ENCODE measurements at places on chromosomes 11 and 22. TPM values are rescaled to one million over a fixed set of nuclear protein-coding genes. Genes with fewer than 3 reads are reported as not detected.
A peak's percentile ranks its signal among the peaks of the same experiment; 100 is the strongest.

The GVQW3 gene
- 6.1 TPM for total RNA-seq

- H3K4me1 ChIP-seq = peaks cover 5% of the 10 kb centered on the region
- no peaks in the 10 kb centered on the region for H3K27me3 ChIP-seq
- H3K27ac ChIP-seq = no peak overlapping the region
- H3K36me3 ChIP-seq = no peaks in the 10 kb centered on the region
- H3K4me3 ChIP-seq = no peak overlapping the region
- no peak for DNase-seq
Observed at GRCh38 chr11:88377144-88377543, 39.6 kb upstream of the CTSC start.

DNA sequence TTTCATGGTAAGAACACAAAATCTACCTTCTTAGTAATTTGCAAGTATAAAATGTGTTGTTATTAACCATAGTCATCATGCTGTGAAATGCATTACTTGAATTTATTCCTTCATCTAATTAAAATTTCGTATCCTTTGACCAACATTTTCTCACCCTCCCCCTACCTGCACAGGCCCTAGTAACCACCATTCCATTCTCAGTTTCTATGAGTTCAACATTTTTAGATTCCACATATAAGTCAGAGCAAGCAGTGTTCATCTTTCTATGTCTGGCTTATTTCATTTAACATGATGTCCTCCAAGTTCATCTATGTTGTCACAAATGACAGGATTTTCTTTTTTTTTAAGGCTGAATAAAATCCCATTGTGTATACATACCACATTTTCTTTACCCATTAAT is 43.5 kb upstream of the CCDC179 start:
- no peak overlapping the region for H3K27ac ChIP-seq
- H3K36me3 ChIP-seq = no peaks in the 10 kb centered on the region
- no peak for DNase-seq
- peaks cover 2% of the 10 kb centered on the region for H3K4me1 ChIP-seq

- no peak overlapping the region for H3K4me3 ChIP-seq
- H3K27ac ChIP-seq = no peak overlapping the region
- no peaks in the 10 kb centered on the region for H3K36me3 ChIP-seq
- H3K27me3 ChIP-seq = no peaks in the 10 kb centered on the region
- H3K4me1 ChIP-seq = no peaks in the 10 kb centered on the region
Observed at GRCh38 chr11:117127171-117127901, 16.8 kb upstream of the PAFAH1B2 start.

GRCh38 chr11:64358907-64359711 is at the start of gene RPS6KA4:
Gene RPS6KA4, plus strand, starts transcription at chr11:64359162. Its CDS starts 74 bp downstream, at chr11:64359236.
- H3K27ac ChIP-seq = peak within 1 kb of the TSS; percentile 9
- H3K4me1 ChIP-seq = peaks cover 20% of the 10 kb centered on the region
- peaks cover 13% of the 10 kb centered on the region for H3K36me3 ChIP-seq
- peaks cover 10% of the 10 kb centered on the region for H3K27me3 ChIP-seq
- peak; percentile 61 for DNase-seq

DNA sequence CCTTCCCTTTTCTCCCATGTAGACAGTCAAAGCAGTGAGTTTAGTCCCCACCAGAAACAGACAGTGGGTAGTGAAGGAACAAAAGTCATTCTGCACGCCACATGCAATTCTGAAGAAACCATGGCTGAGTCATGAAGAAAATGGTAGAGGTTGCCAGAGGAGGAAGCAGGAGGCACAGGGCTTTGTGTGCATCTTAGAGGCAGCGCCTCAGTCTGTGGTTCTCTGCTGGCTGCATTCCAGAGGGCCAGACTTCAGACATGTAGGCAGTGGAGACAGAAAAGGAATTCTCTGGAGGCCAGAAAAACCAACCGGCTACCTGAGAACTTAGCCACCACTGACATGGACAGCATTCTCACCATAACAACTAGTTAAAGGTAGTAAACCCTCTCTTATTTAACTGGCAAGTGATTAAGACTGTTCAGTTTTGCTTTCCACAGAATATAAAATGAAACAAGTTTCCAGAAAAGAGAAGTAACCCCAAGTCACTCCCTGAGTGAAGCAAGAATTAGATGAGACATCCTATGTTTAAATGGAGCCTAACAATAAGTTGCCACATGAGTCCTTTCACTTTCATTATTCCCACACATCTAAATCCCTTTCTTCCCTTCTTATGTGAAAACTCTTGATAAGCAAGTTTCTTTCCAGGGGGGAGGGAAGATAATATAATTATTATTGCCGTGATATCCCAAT is 556.1 kb downstream of the SOX6 start:
- peaks cover 6% of the 10 kb centered on the region for H3K27me3 ChIP-seq
- peaks cover 2% of the 10 kb centered on the region for H3K4me1 ChIP-seq
- no peak overlapping the region for H3K4me3 ChIP-seq
- no peaks in the 10 kb centered on the region for H3K36me3 ChIP-seq
- DNase-seq = no peak

The BTBD18 gene
- total RNA-seq = not detected

The CSTPP1 gene
- 30.0 TPM for total RNA-seq

GRCh38 chr11:70034740-70035365 is 43.3 kb upstream of the ANO1 start:
- H3K27ac ChIP-seq = no peak overlapping the region
- DNase-seq = no peak
- peaks cover 11% of the 10 kb centered on the region for H3K36me3 ChIP-seq
- H3K4me3 ChIP-seq = no peak overlapping the region
- peaks cover 5% of the 10 kb centered on the region for H3K27me3 ChIP-seq
- H3K4me1 ChIP-seq = peaks cover 9% of the 10 kb centered on the region
